ENCODE measurements at places on chromosomes 2 and 18. TPM values are rescaled to one million over a fixed set of nuclear protein-coding genes. Genes with fewer than 3 reads are reported as not detected.

Gene PER2
- 5.8 TPM for total RNA-seq

DNA sequence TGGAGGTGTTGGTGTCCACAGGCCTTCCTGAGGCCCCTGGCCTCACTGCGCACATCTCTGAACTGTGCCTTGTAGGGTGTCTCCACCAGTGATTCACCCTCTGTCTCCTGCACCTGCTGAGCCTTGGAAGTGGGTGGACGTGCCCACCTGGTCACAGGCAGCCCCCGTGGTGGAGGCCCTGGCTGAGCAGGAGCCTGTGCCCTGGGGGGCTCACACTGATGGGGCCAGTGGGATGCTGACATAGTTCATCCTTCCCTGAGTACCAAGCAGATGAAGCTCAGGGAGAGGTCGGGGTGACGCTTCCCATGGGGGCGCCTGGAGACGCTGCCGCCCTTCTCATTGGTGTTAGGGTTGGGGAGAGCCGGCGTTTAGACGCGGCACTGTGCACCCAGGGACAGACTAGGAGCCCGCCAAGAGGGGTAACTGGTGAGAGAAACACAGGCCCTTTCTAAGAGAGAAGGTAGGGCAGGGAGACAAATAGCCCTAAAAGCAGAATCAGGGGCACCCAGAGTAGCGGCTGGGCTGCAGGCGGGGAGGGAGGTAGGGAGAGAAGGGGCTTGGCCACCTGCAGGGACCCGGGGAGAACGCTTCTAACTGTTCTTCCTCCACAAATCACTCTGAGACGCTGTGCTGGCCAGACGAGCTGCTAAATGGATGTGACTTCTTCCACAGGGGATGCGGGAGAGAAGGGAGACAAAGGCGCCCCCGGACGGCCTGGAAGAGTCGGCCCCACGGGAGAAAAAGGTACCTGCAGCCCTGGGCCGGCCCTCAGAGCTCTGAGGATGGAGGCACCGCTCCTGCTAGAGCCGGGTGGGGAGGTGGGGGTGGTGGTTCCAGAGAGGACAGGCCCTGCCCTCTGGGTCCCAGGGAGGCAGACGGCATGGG is 18.0 kb downstream of the COLEC11 start:
- no peaks in the 10 kb centered on the region for H3K36me3 ChIP-seq
- H3K4me1 ChIP-seq = no peaks in the 10 kb centered on the region
- H3K27ac ChIP-seq = no peak overlapping the region
- DNase-seq = no peak
- no peaks in the 10 kb centered on the region for H3K27me3 ChIP-seq

DNA sequence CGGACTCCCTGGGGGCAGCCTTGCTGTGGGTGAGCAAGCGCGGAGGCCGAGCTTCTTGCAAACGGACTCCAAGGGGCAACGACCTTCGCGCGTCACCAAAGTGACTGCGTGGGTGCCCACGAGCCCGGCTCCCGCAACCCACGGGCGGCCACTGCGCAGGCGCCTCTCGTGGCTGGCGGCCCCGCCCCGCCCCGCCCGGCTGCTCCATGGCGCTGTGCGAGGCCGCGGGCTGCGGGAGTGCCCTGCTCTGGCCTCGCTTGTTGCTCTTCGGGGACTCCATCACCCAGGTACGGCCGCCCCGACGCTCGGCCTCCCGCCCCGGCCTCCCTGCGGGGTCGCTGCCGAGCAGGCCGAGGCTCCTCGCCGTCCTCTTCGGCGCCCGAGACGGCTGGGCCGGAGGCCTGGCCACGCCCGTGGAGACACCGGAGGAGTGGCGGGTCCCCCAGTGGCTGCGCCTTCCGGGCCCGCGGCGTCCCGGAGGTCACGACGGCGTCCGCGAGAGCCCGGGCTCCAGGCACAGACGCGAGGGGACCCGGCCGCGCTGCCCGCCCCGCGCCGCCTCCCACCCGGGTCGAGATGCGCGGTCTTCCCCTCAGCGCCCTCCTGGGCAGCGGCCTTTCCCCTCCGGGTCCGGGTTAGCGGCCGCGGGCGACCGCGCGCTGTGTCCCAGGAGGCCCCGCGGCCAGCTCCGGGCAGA is at the start of gene IAH1:
TSS of gene IAH1 (plus strand) at position 191 of the 697 bp plus-strand sequence. CDS start at position 207, 16 bp downstream.
- H3K4me1 ChIP-seq = peaks cover 17% of the 10 kb centered on the region
- H3K4me3 ChIP-seq = peak within 1 kb of the TSS; percentile 87
- peak; percentile 87 for DNase-seq
- peak within 1 kb of the TSS; percentile 76 for H3K27ac ChIP-seq
- no peaks in the 10 kb centered on the region for H3K27me3 ChIP-seq

DNA sequence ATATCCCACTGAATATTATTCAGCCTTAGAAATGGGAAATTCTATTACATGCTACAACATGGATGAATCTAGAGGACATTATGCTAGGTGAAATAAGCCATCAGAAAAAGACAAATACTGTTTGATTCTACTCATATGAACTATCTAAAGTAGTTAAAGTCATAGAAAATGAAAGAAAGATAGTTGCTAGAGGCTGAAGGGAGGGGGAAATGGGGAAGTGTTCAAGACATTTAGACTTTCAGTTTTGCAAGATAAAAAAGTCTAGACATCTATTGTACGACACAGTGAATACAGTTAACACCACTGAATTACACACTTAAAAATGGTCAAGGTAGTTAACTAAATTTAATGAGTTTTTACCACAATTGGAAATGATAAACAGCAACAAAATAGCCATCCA is 835.9 kb upstream of the CHAC2 start:
- no peaks in the 10 kb centered on the region for H3K4me1 ChIP-seq
- no peaks in the 10 kb centered on the region for H3K36me3 ChIP-seq
- no peak for DNase-seq
- no peak overlapping the region for H3K27ac ChIP-seq

Gene UGT1A3
- not detected for total RNA-seq

DNA sequence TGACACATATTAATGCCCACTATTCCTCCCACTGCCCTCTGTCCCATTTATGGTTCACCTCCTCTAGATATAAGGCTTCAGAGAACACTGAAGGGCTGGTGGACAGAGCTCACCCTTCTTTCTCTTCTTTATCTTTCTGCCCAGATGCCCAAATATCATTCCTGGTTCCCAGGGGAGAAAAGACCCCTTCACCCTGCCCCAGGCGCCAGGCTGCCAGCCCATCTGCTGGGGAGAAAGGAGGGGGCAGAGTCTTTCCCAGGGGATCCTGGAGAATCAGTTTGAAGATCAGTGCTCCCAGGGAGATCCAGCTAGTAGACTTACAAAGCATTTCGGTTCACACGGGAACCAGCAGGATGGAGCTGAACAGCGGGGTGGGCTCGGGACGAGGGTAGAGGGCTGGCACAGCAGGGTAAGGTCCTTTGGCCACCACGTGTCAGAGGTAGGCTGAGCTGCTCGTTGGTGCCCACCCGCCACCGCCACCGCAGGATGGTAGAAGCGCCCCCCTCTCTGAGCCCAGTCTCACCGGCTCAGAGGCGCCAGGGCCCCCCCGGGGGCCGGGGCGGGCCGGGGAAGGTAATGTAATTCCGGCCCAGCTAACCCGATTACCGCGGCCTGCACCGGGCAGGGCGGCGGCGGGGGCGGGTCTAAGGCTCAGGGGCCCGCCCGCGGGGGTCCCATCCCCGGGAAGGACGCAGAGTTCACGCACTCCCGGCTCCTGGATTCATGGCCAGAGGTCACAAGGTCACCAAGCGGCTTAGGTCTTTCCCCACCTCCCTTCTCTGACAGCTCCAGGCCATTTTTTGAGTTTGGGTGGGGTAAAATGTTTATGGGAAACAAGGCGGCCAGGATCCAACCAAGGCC is 1.3 kb upstream of the TLX2 start:
- peaks cover 23% of the 10 kb centered on the region for H3K4me1 ChIP-seq
- H3K27me3 ChIP-seq = peaks cover 60% of the 10 kb centered on the region
- H3K4me3 ChIP-seq = no peak overlapping the region
- no peaks in the 10 kb centered on the region for H3K36me3 ChIP-seq

Measured in SJSA1 (cell line).